ENCODE measurements at places on chromosomes 3 and 15.

DNA sequence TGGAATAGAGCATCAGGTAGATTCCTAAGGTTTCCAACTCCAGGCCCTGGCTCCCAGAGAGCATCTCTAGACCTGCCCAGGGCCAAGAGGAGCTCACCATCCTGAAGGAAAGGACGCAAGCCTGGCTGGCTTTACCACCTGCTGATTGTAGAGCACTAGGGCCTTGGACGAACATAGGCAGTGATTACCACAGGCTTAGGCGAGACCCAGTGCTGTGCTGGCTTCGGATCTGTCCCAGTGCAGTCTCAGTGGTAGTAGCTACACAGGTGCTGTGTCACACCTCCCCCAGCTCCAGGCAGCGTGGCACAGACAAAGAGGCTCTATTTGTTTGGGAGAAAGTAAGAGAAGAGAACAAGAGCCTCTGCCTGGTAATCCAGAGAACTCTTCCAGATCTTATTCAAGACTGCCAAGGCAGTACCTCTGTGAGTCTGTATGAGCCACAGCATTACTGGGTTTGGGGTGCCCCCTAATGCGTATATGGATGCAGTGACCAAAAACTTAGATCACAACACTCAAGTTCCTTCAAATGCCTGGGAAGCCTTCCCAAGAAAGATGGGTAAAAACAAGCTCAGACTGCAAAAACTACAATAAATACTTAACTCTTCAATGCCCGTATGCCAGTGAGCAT lies 25.4 kb downstream of the ISG20 start:
- no peak for DNase-seq

- DNase-seq, result no peak
Observed at GRCh38 chr3:177541541-177541940, 344.3 kb upstream of the TBL1XR1 start.

- DNase-seq, result no peak
Observed at GRCh38 chr15:63915209-63915872, 81.6 kb upstream of the HERC1 start.

- no peak for DNase-seq
Observed at GRCh38 chr15:91526424-91526823, 327.1 kb upstream of the SLCO3A1 start.

- DNase-seq, result no peak
Observed at GRCh38 chr3:28859897-28860296, 421.0 kb upstream of the RBMS3 start.

- no peak for DNase-seq
Observed at GRCh38 chr15:20346082-20346805, 195.4 kb downstream of the GOLGA6L6 start.

- DNase-seq, result no peak
Observed at GRCh38 chr3:196640297-196641018, 964 bp downstream of the NRROS start.

GRCh38 chr3:183285828-183286457 lies 32.9 kb downstream of the B3GNT5 start:
- no peak for DNase-seq

- no peak for DNase-seq
Observed at GRCh38 chr15:98926236-98926635, 81.4 kb downstream of the PGPEP1L start.

GRCh38 chr3:146020969-146021368 lies 140.0 kb downstream of the PLOD2 start:
- DNase-seq, result no peak

- DNase-seq, result no peak
Observed at GRCh38 chr3:133412183-133413132, 12.6 kb downstream of the BFSP2 start.

- DNase-seq, result no peak
Observed at GRCh38 chr15:98080791-98081190, 120.3 kb downstream of the ARRDC4 start.

GRCh38 chr3:14031271-14031670 lies 93.4 kb downstream of the CHCHD4 start:
- no peak for DNase-seq

DNA sequence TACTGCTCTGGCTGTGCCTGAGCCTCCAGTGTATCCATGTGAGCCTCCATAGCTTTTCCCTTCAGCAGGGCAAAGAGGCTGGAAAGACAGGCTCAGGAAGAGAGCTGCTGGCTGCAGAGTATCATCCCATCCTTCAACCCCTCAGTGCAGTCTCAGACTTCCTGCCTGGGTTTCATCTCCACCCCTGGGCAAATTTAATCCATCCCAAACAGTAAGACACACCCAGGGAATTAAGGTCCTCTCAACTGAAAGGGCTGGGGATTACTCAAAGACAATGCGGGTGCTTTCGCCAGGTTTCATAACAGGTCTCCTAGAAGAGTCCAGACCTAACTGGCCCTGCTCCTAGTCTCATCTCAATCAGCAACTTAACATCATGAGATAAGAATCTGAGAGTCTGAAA lies 15.5 kb downstream of the SLCO2A1 start:
- DNase-seq, result no peak

GRCh38 chr3:109888026-109888425 lies 550.7 kb upstream of the DPPA4 start:
- no peak for DNase-seq

- DNase-seq, result no peak
Observed at GRCh38 chr15:48363474-48363873, 32.2 kb downstream of the DUT start.

DNA sequence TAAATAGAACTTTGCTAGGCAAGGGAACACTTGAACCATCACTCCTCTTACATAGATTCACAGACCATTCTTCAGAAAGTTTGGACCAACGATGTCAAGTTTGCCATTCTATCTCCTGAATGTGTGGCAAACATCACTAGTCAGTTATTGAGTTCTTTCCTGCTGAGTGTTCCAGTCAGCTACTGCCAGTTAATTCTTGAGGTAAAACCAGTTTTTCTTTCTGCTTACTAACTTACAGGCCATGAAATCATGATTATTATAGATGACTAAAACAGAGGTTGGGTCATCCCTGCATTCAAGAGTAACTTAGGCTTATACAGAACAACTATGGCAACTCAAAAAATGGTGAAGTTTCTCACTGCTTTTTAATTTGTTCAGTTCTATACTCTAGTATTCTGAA lies 88.2 kb downstream of the AP4E1 start:
- no peak for DNase-seq

DNA sequence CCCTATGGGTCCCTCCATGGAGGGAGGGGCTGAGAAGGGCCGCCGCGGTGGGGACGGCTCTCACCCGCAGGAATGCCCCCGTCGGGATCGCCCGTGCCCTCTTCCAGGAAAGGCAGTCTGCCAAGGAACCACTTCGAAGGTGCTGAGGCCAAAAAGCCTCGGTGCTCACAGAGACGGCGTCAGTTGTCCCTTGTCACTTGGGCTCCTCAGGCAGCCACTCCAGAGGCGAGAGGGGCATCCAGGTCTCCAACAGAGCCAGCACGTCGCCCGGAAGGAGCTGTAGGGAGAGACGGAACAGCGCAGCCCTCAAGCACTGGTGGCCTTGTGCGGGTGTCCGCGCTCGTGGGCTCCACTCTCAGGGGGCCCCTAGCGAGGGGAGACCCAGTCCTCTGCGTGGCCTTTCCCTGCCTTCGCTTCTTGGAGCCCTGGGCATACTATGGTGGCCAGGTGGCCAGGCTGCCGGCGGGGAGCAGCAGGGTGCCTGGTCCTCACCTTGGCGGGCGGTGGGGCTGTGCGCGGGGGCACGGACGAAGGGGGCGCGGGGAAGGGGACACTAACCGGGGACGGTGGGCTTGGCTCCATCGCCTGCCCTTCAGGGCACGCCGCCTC lies 994 bp downstream of the MESP1 start:
- no peak for DNase-seq

DNA sequence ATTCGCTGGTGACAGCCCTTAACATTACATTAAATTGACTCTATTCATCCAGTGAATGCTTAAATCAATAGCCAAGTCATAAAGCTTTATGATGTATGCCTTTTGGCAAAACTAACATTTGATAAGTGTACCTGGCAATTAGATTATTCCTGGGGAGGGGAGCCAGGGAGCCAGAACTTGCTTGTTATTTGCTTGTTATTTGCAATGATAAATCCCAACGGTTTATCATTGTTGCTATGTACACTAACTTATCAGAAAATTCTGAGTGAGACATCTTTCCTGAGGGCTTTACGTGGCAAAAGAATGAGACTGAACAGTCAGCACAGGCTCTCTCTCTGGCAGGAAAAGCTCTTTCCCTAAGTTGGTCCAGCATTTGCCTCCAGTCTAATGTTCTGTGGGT lies 35.8 kb upstream of the FBN1 start:
- no peak for DNase-seq

DNA sequence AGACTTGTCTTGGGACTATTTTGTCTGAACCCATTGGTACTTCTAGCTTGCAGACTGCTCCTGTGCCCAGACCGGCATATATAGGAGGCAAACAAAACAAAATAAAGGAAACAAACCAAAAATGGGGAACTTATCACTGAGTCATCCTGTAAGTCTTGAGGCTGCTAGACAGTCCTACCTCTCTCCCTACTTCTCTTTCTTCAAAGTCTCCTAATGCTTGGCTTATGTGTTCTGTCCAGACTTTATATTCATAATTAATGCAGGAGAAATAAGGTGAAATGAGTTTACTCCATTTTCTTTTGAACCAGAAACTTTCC lies 266.2 kb downstream of the ZNF385D start:
- DNase-seq, result no peak

GRCh38 chr3:10519236-10519635 lies 13.8 kb upstream of the ATP2B2 start:
- no peak for DNase-seq

GRCh38 chr15:39792844-39793335 lies 10.2 kb upstream of the FSIP1 start:
- DNase-seq, result no peak

DNA sequence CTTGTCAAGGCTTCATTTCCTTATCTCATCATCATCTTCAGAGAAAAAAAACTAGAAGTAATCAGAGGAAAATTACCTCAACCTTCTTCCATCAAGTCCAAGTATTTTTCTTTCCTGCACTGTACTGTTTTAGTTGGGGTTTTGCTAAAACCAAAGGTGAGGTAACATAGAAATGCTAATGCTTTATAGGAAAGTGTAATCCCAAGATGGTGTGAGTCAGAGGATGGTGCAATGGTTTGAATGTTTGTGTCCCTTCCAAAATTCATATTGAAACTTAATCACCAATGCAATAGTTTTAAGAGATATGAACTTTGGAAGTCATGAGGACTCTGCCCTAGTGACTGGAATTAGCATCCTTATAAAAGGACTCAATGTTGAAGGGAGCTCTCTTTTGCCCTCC lies 79.5 kb downstream of the KBTBD8 start:
- no peak for DNase-seq

DNA sequence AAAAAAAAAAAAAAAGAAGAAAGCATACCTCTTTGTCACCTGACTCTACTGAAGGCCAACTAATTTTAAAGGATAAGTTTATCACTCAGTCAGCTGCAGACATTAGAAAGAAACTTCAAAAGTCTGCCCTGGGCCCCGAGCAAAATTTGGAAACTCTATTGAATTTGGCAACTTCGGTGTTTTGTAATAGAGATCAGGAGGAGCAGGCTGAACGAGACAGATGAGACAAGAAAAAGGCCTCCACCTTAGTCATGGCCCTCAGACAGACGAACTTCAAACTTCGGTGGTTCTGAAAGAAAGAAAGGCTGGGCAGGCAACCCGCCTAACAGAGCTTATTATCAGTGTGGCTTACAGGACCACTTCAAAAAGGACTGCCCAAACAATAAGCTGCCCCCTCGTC lies 18.5 kb downstream of the GLDN start:
- DNase-seq, result no peak

DNA sequence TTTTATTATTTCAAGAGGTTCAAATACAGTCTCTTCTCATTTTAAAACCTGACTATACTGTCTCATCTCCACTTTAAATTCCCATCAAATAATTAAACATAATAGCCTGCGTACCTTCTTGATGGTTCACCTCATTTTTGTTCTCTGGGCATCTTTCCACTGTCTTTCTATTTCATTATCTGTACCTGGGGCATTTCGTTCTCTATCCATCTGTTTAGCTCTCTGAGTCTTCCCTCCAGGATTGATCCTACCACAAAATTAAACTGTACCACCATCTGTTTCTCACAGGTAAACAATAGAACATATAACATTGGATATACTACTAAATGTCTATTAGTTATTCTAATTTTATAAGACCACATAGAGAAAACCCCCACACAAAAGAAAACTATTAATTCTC lies 1331.4 kb downstream of the NSUN3 start:
- no peak for DNase-seq

- no peak for DNase-seq
Observed at GRCh38 chr3:36663666-36664291, 100.6 kb downstream of the DCLK3 start.

- DNase-seq, result no peak
Observed at GRCh38 chr3:13282986-13283876, 136.9 kb downstream of the NUP210 start.

DNA sequence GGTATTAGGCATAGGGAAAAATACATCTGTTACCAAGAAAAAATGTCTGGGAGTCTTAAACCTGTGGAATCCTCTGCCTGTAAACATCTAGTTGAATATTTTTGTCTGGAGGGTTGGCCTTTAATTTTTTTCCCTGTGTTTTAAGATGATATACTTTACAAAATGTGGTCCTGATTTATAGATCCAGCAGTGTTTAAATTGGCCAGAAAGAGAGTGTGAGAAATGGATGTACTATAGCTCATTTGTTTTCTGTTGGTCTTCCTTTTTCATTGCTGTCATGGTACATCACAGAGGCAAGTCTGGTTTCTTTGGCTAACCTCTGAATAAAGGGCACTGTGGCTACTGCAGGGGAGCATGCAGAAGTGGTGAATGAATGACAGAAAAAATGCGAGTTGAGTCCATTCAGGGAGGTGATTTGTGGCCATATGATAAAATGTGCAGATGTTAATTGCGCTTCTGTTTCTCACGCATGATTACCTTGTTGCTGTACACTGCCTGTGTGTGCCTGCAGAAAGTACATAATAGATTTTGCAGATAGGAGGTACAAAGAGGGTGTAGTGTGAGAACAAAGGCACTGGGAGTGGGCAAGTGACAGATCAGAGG lies 150.0 kb downstream of the NFKBIZ start:
- no peak for DNase-seq

GRCh38 chr3:15083252-15083651 lies 15.7 kb downstream of the RBSN start:
- no peak for DNase-seq

GRCh38 chr3:172106989-172107388 lies 67.6 kb downstream of the FNDC3B start:
- DNase-seq, result no peak

DNA sequence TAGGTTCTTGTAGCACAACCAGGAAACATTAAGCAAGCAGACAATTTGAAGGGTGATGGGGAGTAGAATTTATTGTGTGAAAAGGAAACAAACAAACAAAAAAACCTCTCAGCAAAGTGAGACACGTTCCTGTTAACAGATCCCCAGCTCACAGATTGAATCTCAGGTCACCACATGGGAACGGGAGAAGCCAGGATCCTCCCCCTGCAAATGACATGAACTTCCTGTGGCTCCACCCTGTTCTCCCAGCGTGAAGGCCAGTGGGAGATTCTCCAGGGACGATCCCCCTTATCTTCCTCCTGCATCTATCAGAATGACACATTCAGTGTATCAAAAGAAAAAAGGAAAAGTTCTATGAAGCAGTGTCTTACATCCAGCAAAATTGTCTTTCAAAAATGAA lies 1488.1 kb downstream of the OTOL1 start:
- no peak for DNase-seq

Measured in SK-N-MC (cell line).